ENCODE measurements at places on chromosomes 2 and 18.

DNA sequence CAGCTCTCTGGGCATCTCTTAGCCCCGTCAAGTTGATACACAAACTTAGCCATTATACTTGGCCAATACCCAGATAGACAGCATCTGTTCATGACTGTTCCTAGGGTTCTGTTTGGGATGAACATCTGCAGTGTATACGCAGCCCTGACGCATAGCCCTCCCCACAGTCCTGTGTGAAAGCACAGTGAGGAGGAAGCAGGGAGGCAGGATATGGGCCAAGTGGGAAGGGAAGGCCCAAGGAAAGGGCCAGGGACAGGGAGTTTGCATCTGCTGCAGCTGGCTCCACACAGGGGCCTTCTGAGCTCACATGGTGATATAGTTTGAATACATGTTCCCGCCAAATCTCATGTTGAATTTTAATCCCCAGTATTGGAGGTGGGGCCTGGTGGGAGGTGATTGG lies 80.2 kb downstream of the CMPK2 start:
- DNase-seq, result no peak

- DNase-seq, result no peak
Observed at GRCh38 chr2:68721482-68722101, 13.0 kb upstream of the ARHGAP25 start.

DNA sequence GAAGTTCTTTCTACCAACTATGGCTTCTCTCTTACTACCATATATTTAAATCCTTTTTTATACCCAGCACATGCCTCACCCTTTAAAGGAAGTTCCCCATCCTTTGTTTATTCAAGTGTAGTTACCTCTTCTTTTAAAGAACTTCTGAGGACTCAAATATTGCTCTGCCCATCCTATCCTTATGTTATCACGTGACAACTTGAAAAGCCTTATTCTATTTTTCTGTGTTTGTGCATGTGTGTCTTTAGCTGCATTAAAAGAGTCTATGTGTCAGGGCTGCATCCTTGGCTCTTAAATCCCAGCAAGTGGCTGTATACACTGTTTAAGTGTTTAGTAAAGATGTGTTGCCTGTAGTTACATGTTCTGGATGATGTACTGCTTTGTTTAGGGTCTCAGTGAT lies 22.5 kb downstream of the FSHR start:
- DNase-seq, result no peak

DNA sequence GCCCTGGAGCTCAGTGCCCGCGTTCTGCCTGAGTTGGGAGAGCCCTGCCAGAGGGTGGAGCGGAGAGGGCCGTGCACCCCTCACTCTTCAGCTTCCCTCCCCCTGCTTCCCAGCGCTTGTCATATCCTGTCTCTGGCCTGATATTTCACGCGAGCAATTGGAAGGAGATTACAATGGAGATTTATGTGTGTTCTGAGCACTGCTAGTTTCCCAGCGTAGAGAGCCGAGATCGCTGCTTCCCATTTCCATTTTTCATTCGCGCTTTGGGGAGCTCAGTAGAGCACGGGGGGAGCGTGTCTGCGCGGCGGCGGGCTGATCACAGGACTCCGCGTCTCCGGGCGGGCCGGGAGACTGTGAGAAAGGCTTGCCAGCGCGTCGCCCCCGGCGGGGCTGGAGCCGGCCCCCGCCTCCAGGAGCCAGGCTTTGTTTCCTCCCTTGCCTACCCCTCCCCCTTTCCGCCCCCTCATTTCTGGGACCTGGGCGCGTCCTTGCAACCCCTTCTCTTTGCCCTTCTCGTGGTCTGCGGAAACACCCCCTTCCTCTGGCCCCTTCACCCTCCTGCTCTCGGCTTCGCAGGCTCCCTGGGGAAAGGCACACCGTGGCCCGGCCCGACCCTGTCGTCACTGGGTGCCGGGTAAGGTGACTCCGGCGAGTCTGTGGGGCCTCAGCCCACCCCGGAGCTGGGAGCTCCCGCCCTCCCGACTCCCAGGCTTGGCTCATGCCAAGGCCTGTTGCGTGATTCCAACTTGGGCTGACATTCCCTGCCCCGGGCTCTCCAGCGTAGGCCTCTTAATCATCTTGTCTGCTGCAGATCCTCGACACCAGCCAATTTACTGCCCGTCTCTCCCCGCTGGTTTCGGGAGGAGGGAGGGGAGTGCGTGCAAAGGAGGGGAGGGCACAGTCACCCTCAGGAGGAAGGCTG lies 5.8 kb downstream of the DLX2 start:
- no peak for DNase-seq

GRCh38 chr2:36695746-36696415 lies 626 bp upstream of the VIT start:
- no peak for DNase-seq

DNA sequence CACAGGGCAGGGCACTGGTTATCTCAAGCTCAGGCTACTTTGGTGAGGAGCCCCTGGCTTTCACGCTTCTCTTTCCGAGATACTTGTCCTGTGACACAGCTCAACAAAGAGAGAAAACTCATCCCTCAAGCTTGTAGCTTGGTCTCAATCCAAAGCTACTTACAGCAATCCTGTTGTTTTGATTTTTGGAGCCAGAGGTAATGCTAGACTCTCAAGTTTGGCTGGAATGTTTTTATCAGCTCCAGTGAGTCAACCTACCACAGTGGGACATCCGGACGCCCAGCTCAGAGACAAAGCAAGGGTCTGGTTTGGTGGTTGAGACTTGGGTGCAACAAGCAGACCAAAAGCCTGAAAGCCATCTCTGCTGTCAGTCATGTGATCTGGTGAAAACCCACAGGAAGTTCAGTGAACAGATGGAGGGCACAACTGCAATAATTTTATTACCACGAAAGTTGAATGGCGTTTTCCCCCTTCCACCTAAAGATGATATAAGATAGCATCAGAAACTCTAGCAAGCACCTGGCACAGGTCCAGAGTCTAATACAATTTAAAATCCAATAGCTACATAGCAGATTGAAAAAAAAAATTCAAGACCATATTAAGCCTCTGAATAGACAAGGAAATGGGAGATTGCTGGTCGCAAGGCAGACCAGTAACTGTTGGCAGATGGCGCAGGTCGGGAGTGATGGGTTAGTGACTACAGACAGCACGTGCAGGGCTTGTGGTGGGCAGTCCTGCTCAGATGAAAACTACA lies 102.3 kb upstream of the SMAD7 start:
- no peak for DNase-seq

DNA sequence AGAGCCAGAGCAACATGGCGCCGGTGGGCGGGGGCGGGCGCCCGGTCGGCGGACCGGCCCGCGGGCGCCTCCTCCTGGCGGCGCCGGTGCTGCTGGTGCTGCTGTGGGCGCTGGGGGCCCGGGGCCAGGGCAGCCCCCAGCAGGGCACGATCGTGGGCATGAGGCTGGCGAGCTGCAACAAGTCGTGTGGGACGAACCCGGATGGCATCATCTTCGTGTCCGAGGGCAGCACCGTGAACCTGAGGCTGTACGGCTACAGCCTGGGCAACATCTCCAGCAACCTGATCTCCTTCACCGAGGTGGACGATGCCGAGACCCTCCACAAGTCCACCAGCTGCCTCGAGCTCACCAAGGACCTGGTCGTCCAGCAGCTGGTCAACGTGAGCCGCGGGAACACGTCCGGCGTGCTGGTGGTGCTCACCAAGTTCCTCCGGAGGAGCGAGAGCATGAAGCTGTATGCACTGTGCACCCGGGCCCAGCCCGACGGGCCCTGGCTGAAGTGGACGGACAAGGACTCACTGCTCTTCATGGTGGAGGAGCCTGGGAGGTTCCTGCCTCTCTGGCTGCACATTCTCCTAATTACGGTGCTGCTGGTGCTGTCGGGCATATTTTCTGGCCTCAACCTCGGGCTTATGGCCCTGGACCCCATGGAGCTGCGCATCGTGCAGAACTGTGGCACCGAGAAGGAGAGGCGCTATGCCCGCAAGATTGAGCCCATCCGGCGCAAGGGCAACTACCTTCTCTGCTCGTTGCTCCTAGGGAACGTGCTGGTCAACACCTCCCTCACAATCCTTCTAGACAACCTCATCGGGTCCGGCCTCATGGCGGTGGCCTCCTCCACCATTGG lies 507 bp downstream of the CNNM4 start:
- DNase-seq, result no peak

- DNase-seq, result no peak
Observed at GRCh38 chr18:32237049-32237448, 47.2 kb downstream of the MEP1B start.

DNA sequence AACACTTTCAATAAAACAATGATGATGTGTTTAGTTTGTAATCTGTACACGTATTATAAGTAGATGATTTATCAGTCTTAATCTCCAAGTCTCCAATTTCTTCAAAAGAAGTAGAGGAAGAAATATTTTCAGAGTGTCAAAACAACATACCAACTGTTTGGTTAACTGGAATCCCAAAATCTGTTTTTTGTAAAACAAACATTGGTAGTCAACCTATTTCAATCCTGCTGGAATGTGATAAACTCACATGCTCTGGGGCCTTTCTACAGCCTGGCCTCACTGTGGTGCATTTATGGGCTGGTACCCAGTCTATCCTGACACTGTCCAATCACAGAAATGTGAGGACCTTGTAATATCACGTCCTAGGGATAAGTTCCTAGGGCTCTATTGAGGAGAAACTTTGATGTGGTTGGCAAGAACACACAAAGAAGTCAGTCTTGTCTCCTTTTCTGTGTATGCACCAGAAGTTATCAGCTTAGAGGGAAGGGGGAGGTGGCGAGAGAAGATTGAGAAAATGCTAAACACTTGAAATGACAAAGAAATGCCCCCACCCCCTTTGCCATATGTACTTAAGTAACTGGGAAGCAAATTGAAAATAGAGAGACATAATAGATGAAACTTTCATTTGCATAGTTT lies 47.2 kb downstream of the PRKRA start:
- DNase-seq, result no peak

GRCh38 chr2:103667335-103667884 lies 905.6 kb downstream of the TMEM182 start:
- DNase-seq, result no peak

GRCh38 chr2:15579641-15580040 lies 12.0 kb upstream of the DDX1 start:
- DNase-seq, result no peak

- DNase-seq, result no peak
Observed at GRCh38 chr18:8707556-8708300, 2.4 kb downstream of the MTCL1 start.

DNA sequence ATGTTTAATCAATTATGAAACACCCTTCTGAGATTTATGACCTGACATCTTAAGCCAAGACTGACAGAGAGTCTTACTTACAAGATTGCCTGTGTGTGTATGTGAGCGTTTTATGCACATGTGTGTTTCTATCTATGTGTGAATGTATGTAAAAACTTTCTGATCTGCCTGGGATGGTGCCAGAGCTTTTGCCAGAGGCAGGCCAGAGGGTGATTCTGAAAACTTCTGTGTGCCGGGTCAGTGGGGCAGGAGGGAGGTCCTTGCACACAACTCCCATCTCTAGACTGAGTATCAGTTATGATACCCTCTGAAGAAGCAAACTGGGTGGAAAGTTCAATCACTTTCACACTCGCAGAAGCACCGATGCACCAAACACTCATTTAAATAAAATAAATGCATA lies 335.0 kb upstream of the NT5C1B start:
- no peak for DNase-seq

DNA sequence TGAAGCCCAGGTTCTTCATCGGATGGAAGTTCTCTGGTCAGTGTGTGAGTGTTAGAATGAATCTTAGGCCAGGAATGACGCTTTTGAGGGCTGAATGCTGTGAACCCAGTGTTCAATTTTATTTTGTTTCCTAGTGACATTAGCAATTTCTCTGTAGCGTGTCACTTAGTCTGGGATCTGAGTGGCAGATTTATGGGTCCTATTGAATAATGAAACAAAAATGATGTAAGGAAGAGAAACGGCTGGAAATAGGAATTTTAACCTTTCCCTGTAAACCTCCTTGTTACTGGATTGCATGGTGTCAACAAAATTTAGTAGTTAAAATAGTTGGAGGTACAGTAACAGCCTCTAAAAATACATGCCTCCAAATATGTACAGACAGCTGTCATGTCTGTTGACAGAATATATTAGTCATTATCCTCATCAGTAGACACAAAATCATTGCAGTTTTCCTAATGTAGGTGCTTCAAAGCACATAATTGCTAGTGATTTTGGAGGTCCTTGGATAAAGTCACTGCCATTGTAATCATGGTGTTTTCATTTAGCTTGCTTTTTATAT lies 223.8 kb upstream of the SPRED2 start:
- no peak for DNase-seq

DNA sequence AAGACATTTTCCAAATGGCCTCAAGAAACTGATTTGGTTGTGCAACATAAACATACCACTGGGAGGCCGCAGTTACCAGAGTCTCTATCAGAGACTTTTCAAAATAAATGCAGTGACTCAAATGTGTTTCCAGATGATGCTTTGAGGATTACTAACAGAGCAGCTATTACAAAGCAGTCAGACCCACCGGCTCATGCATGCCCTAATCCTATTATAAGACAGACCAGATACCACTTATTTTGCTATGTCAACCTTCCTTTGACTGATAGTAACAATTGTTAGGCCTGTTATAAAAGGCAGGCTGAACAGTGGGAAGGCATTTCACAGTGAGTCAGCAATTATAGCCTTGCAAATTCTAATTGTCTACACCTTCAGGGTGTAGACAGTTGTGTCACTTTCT lies 217.7 kb downstream of the LRRTM1 start:
- DNase-seq, result no peak

- no peak for DNase-seq
Observed at GRCh38 chr2:2010251-2010650, 265.9 kb upstream of the PXDN start.

DNA sequence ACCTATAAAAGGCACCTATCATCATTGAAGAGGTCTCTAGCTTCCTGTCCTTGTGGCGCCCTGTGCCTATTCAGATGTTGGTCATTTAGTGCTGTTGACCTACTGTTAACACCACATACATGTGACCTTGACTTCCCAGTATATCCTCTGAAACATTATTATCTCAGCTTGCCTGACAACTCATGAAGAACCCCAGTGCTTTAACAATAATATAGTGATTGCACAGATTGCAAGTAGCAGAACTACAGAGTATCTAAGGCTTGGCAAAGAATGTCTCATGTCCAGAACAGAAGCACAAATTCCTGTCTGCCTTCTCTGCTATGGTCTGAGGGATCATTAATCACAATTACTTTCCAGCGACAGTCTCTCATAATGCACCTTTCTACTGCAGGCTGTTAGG lies 165.3 kb downstream of the LCLAT1 start:
- DNase-seq, result no peak

DNA sequence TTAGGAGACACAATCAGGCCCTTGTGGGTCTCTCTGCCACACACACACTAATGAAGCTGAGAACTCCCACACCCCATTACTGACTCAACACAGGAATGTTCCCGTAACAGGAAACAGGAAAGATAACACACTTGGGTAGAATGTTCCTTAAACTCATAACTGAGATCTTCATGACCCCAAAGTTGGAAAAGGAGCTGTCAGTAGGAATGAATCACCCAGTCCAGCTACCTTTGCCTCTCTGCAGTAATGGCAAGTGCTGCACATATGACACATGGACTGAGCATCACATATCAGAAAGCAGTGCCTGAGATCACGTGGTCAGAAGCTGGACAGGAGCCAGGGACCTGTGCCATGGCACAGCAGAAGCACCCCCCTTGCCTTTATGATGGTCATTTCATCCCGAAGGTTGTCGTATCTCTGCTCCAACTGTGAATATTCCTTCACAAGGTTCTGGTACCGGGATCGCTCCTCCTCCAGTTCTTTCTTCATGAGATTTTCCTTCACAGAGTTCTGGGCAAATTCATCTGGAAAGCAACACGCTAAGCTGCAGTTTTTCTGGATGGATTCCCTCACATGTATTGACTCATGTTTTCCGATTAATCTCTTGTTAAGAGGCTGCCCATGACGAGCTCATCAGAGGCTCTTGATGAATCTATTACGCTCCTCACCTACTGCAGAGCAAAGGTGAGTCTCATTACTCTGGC lies 65.4 kb upstream of the ACAA2 start:
- no peak for DNase-seq

GRCh38 chr2:6744038-6744437 lies 121.7 kb downstream of the CMPK2 start:
- no peak for DNase-seq

All from esophagus squamous epithelium (tissue), 5 donors.